CD4-positive, alpha-beta T cell treated with Interleukin-10 for 1 hour (primary cell): ENCODE measurements at places on chromosomes 3 and 15.
A peak's percentile ranks its signal among the peaks of the same experiment; 100 is the strongest.

- no peak for DNase-seq
Observed at GRCh38 chr3:34842706-34843480, 796.4 kb upstream of the ARPP21 start.

- no peak for DNase-seq
Observed at GRCh38 chr15:95620934-95621579, 709.4 kb upstream of the NR2F2 start.

DNA sequence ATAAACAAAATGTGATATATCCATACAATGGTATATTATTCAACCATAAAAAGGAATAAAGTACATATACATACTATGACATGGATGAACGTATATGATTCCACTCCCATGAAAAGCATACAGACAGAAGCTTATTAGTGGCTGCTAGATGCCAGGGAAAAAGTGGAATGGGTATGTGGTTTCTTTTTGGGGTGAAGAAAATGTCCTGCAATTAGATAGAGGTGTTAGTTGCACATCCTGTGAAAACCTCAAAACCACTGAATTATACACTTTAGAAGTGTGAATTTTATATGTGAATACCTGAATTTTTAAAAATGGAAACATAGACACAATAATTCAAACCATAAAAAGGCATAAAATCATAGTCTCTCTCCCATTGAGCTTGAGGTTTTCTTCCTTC is 11.2 kb downstream of the DENND6A start:
- peak; percentile 21 for DNase-seq

DNA sequence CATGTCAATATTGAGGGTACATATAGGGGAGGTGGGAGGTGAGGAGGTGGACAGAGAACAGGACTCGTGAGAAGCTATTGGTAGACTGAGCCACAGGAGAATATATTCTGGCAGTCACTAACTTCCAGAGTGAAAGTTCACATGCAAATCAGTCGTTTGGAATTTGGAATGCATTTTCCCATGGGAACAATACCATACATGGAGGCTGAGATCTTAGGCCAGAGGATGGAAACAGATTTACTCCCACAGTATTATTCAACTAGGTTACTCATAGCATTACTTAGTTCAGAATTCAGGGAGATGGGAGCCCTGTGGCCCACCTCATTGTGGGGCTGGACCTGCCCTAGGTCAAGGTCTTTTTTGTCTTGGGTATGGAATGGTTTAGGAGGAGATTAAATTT is 36.4 kb upstream of the ABHD2 start:
- DNase-seq, result no peak
